Activated naive CD8-positive, alpha-beta T cell treated with anti-CD3 and anti-CD28 coated beads for 36 hours (primary cell): ENCODE measurements at places on chromosomes 6 and 20. TPM values are rescaled to one million over a fixed set of nuclear protein-coding genes. Genes with fewer than 3 reads are reported as not detected.
A peak's percentile ranks its signal among the peaks of the same experiment; 100 is the strongest.

- DNase-seq: no peak
These were observed 33.9 kb upstream of the FBXO30 start for GRCh38 chr6:145848541-145848940.

DNA sequence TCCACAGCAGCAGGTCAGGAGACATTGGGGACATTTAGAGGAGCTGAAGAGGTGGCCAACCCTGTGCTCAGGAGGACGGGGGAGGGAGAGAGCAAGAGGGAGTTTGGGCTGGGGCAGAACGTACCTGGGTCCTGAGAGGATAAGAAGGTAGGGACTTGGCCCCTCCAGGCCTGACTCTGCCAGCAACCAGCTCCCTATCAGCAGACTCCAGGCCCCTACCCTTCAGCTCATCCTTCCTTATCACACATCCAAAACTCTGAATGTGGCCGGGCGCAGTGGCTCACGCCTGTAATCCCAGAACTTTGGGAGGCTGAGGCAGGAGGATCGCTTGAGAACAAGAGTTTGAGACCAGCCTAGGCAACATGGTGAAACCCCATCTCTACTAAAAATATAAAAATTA is 5.0 kb downstream of the STMN3 start:
- no peak for DNase-seq

DNA sequence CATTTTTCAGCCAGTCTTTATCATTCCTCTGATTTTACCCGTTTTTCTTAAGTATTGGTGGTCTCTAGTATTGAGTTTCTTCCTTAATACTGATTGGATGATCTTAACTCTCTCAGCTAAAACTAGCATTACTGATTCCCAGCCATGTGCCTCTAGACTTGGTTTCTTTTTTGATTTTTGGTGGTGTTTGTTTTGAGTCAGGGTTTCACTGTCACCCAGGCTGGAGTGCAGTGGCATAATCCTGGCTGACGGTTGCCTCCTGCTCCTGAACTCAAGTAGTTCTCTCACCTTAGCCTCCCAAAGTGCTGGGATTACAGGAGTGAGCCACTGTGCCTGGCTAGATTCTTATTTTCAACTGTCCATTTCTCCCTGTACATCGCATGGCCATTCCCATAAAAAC is 24.9 kb downstream of the DPPA5 start:
- DNase-seq: no peak

The FOXS1 gene
- total RNA-seq: not detected

DNA sequence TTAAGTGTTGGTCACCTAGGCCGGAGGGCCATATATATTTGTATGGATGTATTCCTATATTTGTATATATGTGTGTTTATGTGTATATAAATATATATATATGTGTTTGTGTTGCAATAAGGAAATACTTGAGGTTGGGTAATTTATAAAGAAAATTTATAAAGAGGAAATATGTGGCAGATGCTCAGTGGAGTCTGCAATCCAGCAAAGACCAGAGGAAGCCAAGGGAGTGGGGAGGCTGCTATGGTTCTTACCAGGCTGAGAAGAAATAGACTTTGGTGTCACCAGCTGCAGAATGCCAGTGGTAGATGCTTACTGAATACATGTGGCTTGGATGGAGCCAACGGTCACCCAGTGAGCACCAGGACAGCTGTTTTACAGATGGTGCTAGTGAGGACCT is 97.4 kb upstream of the ELOVL5 start:
- no peak for DNase-seq

- DNase-seq: no peak
These were observed 36.3 kb downstream of the CD164 start for GRCh38 chr6:109345986-109346385.

The PLAGL2 gene
- 87.2 TPM for total RNA-seq

DNA sequence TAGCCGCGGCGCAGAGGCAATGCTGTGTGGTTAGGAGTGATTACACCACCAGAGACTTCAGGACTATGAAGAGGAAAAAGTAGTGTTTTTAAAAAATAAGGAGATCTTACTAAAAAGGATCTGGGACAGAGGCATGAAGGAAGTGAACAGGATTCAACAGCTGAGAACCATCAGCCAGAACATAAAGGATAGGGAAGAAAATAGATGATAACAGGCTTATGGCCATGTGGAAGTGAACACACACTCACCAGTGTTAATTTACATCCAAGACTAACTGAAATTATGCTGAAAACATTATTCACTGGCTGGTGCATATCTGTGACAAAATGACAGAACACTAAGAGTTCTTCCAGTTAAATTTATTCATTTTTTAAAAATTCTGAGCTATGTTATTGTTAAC is 47.5 kb upstream of the BCLAF1 start:
- DNase-seq: no peak

GRCh38 chr6:28944412-28944865 is 20.7 kb upstream of the TRIM27 start:
- DNase-seq: peak; percentile 64

DNA sequence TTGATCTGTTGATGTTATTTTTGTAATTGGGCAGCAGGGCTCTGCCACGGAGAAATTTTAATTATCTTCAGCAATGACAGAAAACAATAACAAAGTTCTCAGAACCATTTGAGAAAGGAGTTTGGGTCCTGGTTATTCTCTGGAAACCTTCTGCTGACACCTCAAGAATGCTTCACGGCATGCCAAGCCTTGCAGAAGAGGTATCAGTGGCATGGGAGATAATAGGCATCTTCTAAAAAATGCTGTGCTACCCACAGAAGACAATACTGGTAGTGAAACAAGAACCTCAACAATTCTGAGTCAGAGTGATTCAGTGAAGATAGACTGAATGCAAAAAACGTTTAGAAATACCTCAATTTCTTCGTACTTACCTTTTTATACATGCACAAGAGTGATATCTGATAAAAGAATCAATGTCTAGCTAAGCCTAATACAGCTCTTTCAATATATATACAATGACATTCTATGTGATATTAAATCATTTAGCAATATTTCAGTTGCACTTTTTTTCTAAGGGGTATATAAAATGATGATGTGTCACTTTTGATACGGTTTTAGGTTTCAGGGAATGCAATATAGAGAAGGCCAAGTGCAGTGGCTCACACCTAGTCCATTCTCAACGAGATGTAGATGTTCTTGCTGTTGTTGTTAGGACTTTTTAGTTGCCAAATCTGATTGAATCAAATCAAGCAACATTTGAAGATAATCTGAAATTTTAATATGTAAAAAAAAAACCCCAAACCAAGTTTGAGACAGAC is 110.4 kb upstream of the COL21A1 start:
- DNase-seq: no peak

GRCh38 chr20:52270696-52271095 is 79.1 kb upstream of the ZFP64 start:
- DNase-seq: no peak

The ELOVL4 gene
- total RNA-seq: 1.7 TPM

DNA sequence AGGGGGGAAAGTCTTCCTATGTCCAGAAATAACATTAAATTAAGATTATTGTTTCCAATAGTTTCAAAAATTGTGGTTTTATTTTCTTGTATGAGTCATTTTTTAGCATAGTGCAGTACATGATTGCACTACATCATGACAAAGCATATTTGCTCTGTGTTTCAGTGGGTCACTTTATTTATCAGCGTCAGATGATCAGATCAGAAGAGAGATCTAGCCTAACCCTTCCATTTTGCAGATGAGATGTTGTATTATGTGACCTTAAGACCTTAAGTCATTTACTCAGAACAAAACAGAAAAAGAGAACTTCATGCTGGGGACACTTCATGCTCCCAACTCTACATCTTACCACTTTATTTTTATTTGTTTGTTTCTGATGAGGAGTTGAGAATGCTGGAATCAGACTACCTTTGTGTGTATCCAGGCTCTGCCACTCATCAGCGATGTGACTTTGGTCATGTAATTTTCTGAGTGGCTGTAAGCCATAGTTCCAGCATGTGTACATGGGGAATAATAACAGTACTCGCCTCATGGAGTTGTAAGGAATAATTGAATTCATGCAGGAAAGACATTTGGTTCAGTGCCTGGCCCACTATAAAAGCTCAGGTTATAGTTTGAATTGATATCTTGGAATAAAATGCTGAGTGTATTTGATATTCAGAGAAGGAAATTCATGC is 13.5 kb downstream of the EYA4 start:
- DNase-seq: no peak

The NMBR gene
- not detected for total RNA-seq

DNA sequence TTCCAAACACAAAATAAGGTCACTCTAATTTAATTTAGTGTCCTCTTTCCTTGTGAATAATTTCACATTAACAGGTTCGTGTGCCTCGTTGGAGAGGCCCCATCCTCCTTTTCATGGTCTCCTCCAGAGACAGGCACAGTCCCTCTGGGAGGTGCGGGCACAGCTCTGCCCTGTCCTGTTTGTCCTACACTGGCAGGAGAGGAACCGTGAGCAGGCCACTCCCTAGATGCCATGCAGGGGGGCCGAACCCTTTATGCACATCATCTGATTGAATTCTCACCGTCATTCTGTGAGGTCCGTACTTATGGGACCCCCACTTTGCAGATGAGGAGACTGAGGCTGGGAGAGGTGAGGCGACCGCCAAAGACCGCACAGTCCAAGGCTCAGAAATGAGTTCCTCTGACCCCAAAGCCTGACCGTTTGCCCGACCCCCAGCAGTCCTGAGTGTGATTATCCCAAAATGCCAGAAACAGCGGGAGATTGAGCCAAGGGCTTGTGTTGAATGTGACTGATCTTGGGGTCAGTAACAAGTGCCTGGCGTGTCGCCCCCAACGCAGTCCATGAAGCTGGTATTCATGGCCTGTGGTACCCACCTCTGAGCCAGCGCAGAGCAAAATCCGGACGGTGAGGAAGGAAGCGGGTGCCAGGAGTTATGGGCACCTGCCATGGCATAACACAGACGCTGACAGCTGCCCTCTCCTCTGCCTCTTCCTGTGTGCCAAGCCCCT is 43.5 kb downstream of the PMEPA1 start:
- no peak for DNase-seq

The BAG2 gene
- total RNA-seq: 12.6 TPM

DNA sequence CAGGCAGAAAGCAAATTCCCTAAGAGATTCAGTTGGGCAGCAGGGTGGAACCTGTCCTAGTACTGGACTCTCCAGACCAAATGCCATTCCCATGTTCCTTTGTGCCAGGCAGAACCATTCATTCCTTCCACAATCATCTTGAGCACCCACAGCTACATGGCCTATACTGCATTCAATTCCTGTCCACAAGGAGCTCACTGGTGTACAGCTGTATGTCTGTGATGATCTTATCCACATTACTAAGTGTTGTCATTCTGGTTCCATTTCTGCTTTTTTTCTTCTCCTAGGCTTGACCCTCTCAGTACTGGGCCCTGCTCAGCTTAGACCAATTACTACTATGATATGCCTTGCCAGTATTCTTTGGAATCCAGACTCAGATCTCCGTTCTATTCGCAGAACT is 27.5 kb downstream of the MAN1A1 start:
- DNase-seq: no peak

- no peak for DNase-seq
These were observed 167.8 kb upstream of the ZNF337 start for GRCh38 chr20:25864326-25864962.

The RGS17 gene
- total RNA-seq: not detected

The ZNF292 gene
- 42.6 TPM for total RNA-seq

- no peak for DNase-seq
These were observed 294.0 kb downstream of the SOX4 start for GRCh38 chr6:21887231-21888185.

- no peak for DNase-seq
These were observed 48.2 kb upstream of the LRRC1 start for GRCh38 chr6:53746442-53747103.

- no peak for DNase-seq
These were observed 731 bp upstream of the RBL1 start for GRCh38 chr20:37096415-37097041.

The ENPP4 gene
- 8.6 TPM for total RNA-seq
